Small intestine (tissue), 16 donors: ENCODE measurements at places on chromosomes 7 and 10. TPM values are rescaled to one million over a fixed set of nuclear protein-coding genes. Genes with fewer than 3 reads are reported as not detected.

The SYPL1 gene
- polyA plus RNA-seq, result 21.0 TPM

The PLEKHS1 gene
- polyA plus RNA-seq, result 40.5 TPM

The SH2B2 gene
- 1.6 TPM for polyA plus RNA-seq

The ECHDC3 gene
- polyA plus RNA-seq, result 6.2 TPM

The BEND7 gene
- 4.6 TPM for polyA plus RNA-seq

The SYNPO2L gene
- polyA plus RNA-seq, result not detected
